NCI-H526 (cell line): ENCODE measurements at places on chromosomes 4 and X.

DNA sequence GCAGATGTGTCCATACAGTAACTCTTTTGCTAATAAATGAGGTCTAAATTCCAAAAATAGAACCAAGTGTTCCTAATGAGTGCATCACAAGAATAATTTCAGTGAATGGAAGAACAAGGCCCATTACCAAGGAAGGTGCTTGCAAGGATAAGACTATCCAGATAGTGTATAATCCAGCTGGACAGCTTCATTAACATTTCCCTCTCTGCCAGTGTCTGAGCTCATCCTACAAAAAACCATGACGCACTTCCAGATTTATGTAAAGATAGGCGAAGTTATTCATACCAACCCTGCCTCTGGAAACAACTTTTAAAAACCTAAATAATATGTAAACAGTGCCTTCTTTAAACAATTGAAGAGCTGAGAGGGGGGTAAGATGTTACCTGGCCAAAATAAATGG is 177.9 kb upstream of the STK26 start:
- no peak for DNase-seq

DNA sequence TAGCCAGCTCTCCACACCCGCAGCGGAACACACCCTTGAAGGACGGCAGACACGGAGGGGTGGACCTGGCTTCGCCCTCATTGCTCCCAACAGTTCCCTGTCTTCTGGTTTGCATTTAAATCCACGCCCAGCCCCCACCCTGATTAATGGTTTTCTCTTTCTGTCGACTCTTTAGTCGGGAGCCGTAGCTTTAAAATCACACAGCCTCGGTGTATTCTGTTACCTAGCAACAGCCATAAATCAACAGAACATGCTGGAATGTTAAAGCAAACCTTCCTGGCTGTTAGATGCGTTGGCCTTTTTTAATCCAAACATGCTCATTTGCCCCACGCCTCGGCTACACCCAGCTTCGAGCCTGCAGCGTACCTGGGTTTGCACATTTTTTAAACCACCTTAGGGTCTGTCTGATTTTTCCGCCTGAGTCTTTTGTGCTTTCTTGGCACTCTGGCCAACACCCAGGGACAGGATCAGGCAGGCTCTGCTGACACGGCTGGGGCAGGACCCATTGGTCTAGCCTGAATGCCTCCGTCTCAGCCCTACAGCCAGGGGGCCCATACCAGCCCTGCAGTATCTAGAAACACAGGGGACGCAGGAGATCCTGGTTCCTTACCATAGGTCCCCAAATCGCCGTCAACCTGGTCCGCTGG is 21.4 kb upstream of the PPP2R2C start:
- peak; percentile 72 for DNase-seq

- DNase-seq = no peak
Observed at GRCh38 chr4:145876531-145877180, 62.0 kb downstream of the ZNF827 start.

- DNase-seq = no peak
Observed at GRCh38 chr4:70586841-70587240, 5.2 kb upstream of the AMBN start.

- DNase-seq = no peak
Observed at GRCh38 chr4:100834616-100835015, 316.8 kb upstream of the EMCN start.

DNA sequence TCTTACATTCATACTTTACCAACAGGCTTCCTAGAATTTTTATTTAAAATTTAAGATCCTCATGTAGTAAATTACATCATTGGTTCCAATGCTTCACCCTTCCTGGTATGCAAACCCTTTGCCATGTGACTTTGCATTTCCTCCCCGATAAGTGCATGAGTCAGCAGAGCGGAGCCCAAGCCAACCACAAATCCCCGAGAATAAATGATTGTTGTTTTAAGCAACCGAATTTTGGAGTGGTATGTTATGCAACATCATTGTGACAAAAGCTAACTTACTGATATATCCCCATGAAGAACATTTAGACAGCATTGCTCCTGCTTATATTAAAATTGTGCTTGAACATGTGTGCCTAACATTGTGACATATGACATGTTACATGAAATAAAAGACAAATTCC is 199.4 kb upstream of the DDX53 start:
- no peak for DNase-seq

GRCh38 chrX:15737959-15738902 is at the start of gene CA5B:
Gene CA5B (plus strand): TSS chrX:15738270. CDS start chrX:15750024, 11,754 bp downstream.
- DNase-seq = peak; percentile 97

DNA sequence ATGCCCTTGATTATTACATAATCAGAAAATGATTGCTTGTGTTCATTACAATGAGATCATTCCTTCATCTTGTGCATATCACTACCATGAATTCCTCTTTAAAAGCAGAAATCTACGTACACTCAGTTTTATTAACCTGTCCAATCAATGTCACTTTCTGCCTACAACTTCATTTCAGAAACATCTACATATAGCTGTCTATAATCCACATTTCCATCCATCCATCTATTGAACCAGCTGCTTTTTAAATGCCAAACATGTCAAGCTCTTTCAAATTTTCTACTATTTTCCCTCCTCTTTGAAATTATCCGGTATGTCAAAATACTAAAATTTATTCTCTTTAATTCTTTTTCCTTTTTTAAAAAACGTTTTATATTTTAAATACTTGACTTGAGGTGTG is 462.0 kb downstream of the GABRG1 start:
- DNase-seq = no peak

- DNase-seq = no peak
Observed at GRCh38 chr4:77921701-77922100, 59.1 kb downstream of the MRPL1 start.
